Activated CD4-positive, CD25-positive, alpha-beta regulatory T cell treated with anti-CD3 and anti-CD28 coated beads, Interleukin-2, amount 50 U/mL, for 16 hours (primary cell): ENCODE measurements at places on chromosomes 7 and 10.

GRCh38 chr10:28592953-28593352 lies 60.0 kb downstream of the WAC start:
- no peak for DNase-seq

- DNase-seq, result no peak
These were observed at the start of gene BHLHA15 for GRCh38 chr7:98211221-98211675. Gene BHLHA15 (plus strand): TSS chr7:98211439. CDS start chr7:98212310, 871 bp downstream.

GRCh38 chr10:35058134-35058533 lies 32.0 kb downstream of the CUL2 start:
- DNase-seq, result no peak

DNA sequence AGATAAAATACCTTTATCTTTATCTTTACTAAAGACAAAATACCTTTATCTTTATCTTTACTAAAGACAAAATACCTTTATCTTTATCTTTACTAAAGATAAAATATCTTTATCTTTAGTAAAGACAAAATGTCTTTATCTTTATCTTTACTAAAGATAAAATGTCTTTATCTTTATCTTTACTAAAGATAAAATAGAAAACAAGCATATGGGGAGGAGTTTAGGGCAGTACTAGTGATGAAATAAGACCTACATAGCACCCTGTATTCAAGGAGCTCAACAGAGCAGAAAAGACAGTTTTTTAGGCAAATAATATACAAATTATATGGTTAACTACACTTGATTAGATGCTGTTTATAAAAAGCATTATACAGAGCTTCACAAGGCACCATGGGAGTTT lies 19.3 kb downstream of the ANKRD22 start:
- DNase-seq, result no peak

GRCh38 chr7:8325067-8325466 lies 63.1 kb upstream of the ICA1 start:
- DNase-seq, result no peak

DNA sequence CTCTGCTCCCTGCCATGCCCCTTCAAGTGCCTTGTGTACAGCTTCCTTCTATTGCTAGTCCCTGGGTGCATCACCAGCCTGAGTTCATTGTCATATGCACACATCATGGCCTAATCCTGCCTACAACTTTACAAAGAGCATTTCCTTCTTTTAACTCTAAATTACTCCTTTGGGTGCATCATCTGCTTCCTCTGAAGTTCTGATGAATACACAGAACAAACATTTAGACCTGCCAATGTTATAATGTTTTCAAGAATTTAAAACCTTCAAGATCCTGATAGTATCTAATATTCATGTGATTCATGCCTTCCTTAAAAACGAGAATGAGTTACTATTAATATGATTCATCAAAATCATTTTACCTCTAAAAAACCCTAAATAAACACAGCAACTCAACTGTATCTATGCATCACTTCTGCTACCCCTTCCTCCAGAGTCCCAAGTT lies 357.1 kb downstream of the MAGI2 start:
- no peak for DNase-seq

GRCh38 chr7:129308047-129308446 lies 83.2 kb downstream of the AHCYL2 start:
- no peak for DNase-seq

- DNase-seq, result no peak
These were observed 192.4 kb downstream of the MAD1L1 start for GRCh38 chr7:2040201-2040892.

DNA sequence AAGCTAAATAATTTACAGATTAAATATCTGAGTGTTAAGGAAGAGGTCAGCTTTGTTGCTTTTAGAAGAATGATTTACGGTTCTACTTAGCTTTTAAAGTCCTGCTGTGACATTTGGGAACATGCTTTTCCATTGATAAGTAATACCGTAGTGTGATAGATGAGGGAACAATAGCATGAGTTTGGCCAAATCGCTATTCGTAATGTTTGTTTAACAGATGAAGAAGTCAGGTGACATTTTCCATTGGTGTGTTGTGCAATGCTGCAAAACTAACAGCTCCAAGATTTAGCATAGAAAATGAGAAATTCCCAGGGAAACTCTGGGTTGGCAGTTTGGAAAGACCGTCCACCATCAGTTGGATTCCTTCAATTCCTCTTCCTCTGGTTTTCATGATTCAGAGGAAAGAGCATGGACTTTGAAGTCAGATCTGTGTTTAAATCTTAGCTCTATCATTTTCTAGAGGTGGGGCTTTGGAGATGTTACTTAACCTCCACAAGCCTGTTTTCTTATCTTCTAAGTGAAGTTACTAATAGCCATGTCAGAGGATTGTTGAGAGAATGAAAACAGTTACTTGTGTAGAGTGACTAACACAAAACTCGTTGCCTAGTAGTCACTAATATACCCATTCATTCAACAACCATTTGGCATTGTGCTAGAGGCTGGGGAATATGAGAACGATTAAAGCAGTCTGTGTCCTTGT lies 140.4 kb upstream of the BMPER start:
- DNase-seq, result no peak

DNA sequence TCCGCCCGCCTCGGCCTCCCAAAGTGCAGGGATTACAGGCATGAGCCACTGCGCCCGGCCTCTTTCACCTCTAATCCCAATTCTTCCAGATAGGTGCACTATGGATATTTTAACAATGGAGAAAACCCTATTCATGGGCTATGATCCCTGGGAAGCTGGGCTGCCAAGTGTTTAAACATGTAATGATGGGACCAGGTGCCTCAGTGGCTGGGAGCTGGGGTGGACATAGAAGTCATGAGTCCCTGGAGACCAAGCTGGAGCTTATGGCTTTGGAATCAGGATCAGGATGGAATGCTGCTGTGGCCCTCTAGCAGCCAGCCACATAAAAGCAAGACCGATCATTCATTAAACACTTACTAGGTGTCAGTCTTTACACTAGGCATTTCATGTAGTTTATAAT lies 41.8 kb upstream of the IGFBP3 start:
- no peak for DNase-seq

DNA sequence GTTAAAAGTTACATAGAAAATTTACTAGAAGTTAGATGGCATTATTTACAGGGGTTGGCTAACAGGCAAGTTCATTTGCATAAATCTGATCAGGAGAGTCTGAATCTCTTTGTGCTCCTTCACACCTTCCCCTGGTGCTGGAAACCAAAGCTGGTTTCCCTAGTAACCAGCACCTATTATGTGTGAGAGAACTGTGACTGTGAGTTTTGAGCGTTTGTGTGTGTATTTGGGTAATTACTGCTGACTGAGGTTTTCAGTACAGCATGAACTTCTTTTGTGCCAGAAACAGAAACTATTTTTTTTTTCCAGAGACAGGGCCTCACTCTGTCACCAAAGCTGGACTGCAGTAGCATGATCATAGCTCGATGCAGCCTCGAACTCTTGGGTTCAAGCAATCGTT lies 10.3 kb upstream of the IFIT1B start:
- no peak for DNase-seq

DNA sequence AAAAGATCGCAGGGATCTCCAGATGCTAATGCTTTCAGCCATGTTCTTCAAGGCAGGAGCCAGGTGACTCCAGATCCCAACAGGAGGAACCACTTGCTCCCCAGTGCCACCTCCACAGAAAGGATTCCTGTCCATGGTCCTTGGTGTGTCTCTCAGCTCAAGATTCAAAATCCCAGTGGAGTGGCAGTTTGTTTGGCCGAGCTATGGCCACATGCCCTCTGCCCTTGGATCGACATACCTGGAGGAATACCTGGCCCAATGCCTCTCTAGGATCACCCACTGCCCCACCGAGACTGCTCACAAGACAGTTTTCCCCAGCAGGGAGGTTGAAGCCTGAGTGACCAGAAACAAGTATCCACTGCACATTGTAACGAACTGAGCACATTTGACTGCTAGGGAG lies 3.9 kb upstream of the GPRIN2 start:
- no peak for DNase-seq

DNA sequence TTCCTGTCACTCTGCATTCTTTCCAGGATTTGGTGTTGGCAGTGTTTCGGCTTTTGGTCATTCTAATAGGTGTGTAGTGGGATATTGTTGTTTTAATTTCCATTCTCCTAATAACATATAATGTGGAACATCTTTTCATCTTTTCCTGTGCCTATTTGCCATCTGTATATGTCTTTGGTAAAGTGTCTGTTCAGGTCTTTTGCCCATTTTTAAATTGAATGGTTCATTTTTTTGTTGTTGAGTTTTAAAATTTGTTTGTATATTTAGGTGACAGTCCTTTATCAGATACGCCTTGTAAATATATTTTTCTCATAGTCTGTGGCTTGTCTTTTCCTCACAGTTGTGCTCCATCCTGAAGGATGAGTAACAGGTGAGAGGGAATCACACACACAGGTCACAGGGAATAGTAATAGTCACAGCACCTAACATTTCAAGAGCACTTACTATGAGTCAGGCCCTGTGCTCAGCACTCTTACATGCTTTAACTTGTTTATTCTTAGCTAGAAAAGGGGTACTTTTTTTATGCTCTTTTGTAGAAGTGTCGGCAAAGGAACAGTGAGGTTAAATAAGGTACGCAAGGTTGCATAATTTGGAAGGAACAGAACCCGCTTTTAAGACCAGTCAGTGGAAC lies 117.1 kb upstream of the GATA3 start:
- no peak for DNase-seq

- no peak for DNase-seq
These were observed 1.9 kb upstream of the TAS2R39 start for GRCh38 chr7:143181349-143181748.

DNA sequence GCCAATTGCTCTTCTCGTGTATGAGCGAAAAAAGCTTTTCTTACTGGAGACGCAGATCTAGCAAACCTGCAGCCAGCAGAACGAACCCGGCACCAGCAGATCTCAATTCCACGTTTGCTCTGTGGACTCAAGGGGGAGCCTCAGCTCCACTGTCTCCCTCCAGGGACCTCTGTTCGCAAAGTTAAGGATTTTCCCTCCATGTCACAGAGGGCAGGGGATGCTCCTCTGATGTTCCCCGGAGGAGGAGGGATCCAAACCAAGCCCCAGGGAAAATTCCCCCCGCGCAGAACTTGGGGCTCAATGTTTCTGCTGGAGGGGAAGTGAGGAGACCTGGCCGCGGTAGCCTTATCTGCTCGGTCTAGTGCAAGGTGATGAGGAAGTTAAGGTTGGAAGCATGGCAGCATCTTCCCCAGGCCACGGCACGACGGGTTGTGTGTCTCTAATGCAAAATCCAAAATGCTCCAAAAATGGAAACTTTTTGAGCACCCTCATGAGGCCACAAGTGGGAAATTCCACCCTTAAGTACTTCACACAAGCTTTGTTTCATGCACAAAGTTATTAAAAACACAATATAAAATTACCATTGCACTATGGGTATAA lies 9.0 kb downstream of the IQCE start:
- no peak for DNase-seq

- no peak for DNase-seq
These were observed 99.6 kb upstream of the DIP2C start for GRCh38 chr10:788796-789748.

- DNase-seq, result no peak
These were observed 268.0 kb downstream of the ADRA2A start for GRCh38 chr10:111344804-111345203.

DNA sequence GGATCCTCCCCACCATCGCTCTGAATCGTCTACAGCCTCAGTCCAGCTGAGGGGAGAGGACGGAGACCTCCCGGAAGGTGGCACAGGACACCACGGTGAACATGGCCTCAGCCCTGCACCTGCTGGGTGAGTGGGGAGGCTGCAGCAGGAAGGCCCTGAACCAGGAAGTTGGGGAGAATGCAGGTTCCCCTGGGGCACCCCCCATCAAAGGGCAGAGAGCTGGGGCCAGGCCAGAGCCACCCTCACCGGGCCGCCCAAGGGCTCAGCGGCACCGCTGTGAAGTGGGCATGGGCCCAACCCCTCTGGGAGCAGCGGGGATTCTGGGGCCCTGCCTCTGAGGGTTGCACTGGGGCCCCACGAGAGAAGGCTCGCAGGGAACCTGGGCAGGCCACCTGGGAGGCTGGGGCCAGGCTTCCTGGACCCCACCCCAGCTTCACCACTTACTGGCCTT lies 98.7 kb downstream of the MICALL2 start:
- DNase-seq, result no peak

GRCh38 chr10:62869958-62870357 lies 53.8 kb upstream of the EGR2 start:
- DNase-seq, result no peak

- no peak for DNase-seq
These were observed 152.6 kb downstream of the PTPN20 start for GRCh38 chr10:47063858-47064257.

- DNase-seq, result no peak
These were observed 39.2 kb upstream of the ASL start for GRCh38 chr7:66036382-66036781.

DNA sequence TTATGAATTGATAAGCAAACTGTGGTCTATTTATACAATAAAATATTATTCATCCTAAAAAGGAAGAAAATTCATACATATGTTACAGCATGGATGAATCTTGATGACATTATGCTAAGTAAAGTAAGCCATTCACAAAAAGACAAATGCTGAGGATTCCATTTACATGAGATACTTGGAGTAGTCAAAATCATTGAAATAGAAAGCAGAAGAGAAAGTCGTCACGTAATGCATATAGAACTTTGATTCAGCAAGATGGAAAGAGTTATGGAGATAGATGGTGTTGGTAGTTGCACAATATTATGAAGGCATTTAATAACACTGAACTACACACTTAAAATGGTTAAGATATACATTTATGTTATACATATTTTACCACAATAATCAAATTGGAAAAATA lies 309.7 kb upstream of the KLF6 start:
- DNase-seq, result no peak

DNA sequence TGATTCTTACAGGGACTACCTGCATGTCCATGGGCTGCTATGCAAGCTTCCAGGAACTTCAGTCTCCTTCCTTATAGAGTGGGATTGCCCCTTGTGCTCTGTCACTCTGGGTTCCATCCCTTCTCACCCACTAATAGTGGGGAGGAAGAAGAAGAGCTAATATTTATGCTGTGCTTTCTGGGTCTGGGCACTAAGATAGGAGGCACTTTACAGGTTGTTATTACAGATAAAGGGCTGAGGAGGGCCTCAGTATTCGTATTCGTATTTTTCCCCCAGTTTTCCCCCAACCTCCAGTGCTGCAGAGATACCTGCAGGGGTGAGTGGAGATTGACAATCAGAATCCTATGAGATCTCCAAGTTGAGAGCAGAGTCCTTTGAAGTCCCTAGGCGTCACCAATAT lies 14.2 kb downstream of the HK1 start:
- DNase-seq, result no peak

DNA sequence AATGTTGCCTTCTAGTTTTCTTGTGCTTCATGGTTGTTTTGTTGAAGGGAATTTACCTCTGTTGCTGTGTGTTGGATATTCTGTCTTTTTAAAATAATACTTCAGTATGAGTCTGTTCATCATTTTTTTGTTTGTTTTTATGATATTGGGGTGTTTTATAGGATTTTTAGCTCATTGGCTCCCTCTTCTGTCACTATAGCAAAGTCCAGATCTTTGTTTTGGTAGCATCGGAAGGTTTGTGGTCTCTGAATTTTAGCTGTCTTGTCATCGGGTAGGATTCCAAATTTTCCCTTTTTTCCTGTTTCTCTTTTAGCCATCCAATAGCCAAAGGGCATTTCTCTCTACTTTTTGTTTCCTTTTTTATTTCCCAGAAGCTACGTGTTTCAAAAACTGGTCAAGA lies 91.4 kb downstream of the EXOC4 start:
- no peak for DNase-seq
